ENCODE measurements at places on chromosomes 7 and 10. TPM values are rescaled to one million over a fixed set of nuclear protein-coding genes. Genes with fewer than 3 reads are reported as not detected.

Gene RINT1
- 28.5 TPM for total RNA-seq

DNA sequence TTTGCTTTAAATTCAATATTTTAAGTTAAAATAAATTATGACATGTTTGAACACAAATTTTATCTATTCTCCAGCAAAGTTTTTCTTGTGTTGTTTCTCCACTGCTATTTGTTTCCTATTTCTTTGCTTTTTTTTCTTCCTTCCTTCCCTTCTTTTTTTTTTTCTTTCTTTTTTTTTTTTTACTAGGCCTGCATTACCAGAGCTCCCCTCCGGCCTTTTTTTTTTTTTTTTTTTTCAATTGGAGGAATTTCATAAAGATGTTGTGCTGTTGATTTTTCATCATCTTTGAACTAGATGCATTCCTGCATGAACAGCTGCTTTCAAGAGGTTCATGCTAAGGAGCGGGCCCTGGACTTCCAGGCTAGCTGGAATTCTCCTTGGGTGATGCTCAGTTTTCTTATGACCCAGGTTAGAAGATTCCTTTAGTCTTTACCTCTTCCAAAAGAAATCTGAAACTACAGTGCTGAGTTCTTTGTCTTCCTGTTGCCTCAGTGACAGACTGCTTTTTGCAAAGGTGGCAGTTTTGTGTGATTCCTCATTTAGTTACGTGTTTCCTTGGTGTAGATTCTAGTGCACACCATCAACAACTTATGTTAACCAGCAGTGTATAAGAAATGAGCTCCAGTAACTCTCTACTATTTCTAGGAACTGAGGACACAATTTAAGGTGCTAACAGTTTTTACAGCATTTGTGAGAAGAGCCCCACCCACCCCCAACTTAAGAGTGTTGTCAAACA, 4.8 kb upstream of the CAMK1D start:
- no peak overlapping the region for H3K27ac ChIP-seq
- no peak overlapping the region for H3K4me3 ChIP-seq

Gene CACNB2
- total RNA-seq: not detected

GRCh38 chr10:15879663-15880062, 19.4 kb upstream of the MINDY3 start:
- H3K4me1 ChIP-seq: no peaks in the 10 kb centered on the region
- no peak for DNase-seq
- peaks cover 27% of the 10 kb centered on the region for H3K27me3 ChIP-seq
- H3K36me3 ChIP-seq: no peaks in the 10 kb centered on the region
- H3K27ac ChIP-seq: no peak overlapping the region

DNA sequence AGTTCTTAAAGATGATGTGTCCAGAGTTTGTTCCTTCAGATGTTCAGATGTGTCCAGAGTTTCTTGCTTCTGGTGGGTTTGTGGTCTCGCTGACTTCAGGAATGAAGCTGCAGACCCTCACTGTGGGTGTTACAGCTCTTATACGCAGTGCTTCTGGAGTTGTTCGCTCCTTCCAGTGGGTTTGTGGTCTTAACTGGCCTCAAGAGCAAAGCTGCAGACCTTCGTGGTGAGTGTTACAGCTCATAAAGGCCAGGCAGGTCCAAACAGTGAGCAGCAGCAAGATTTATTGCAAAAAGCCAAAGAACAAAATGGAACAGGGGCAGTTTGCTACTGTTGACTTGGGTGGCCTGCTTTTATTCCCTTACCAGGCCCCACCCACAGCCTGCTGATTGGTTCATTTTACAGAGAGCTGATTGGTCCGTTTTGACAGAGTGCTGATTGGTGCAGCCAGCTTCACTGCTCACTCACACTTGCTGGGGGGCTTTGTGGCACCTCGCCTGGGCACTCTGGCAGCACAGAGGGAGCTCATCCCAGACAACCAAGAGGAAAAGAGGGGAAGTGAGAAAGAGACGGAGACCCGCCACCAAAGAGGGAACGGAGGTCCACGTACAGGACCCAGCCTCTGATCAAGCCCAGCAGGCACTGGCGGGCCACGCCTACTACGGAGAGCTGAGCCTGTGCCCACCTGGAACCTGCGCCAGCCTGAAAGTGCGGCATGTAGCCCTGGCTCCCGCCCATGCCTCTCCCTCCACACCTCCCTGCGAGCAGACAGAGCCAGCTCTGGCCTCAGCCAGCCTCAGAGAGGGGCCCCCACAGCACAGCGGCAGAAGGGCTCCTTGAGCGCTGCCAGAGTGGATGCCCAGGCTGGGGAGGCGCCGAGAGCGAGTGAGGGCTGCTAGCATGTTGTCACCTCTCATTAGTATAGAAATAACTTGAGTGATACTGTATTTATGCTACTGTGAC, 55.8 kb upstream of the SEMA3C start:
- H3K36me3 ChIP-seq: no peaks in the 10 kb centered on the region
- H3K4me1 ChIP-seq: no peaks in the 10 kb centered on the region
- H3K4me3 ChIP-seq: no peak overlapping the region
